ENCODE measurements at places on chromosomes 6 and 20.

- peak; percentile 55 for DNase-seq
Observed at GRCh38 chr20:50193836-50194421, 3.3 kb downstream of the CEBPB start.

DNA sequence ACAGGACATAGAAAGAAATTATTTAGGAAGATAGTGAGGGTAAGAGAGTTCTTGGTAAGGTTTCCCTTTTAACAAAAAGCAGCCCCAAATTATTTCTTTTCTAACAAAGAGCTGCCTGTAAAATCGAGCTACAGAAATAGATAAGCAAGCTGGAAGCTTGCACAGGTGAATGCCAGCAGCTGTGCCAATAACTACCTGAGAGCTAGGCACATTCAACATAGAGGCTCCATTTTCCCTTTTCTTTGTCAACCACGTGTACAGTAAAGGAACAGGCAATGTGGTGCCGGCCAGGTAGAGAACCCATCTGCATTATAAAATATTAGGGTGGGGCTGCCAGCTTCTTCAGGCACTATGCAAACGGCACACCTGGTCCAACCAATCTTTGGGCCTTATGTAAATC lies 341.6 kb upstream of the JAG1 start:
- DNase-seq: no peak

DNA sequence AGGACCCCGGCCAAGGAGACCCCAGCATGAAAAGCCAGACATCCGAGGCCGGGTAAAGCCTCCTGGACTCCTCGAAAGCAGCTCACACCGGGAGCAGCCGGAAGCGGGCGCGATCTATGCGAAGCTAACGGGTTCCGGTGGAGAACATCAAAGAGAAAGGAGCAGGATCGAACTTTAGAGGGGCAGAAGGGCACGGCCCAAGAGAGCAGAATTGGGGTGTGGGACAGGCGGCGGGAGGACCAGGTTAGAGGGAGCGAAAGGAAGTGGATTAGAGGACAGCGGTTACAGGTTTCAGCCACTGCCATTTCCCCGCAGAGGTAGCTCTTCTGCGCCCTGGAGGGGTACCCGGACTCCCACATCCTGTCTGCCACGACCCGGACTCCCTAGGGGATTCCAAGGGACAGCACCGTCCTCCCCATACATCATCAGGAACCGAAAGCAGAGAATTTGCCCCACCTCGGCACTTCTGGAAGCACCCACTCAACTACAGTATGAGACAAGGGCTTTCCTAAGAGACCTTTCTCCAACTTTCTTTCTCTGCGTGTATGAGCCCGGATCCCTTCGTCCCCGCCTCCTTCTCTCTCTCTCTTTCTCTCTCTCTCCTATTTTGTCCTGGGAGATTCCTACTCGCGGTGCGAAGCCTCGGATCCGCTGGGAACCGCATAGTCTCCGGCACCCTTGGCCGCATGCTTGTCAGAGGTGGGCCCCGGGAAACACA lies 507 bp upstream of the VGLL2 start:
- DNase-seq: no peak

DNA sequence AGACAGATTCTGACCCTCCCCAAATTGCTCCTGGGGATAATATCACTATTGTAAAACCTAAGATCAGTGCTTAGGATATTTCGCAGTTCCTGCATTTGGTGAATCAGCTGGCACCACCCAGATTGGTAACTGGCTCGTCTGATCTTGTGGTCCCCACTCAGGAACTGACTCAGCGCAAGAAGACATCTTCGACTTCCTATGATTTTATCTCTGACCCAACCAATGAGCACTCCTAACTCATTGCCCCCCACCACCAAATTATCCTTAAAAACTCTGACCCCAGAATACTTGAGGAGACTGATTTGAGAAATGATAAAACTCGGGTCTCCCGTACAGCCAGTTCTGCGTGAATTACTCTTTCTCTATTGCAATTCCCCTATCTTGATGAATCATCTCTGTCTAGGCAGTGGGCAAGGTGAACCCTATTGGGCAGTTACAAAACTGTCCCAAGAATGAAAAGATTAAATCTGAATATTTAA lies 55.7 kb upstream of the PRND start:
- peak; percentile 8 for DNase-seq

- DNase-seq: peak; percentile 67
Observed at GRCh38 chr6:79467716-79468115, 69.5 kb downstream of the LCA5 start.

- peak; percentile 81 for DNase-seq
Observed at GRCh38 chr20:36836591-36837269, 39.2 kb upstream of the TLDC2 start.

DNA sequence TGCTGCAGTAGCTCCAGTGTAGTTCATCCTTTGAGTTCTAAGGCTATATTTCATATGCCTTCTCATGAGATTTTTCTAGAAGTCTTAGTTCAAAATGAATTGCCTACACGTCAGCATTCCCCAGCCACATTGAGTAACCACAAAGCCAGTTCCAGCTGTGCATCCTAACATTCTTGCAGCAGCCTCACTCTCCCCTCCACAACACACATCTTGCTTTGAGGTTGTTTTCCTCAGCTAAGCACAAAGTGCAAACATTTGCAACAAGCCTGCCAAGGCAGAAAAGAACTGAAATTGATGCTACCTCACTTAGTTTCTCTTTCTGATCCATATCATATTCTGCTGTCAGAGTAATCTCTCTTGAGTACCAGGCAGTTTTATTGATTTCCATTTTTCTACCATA lies 160.7 kb upstream of the KCNQ5 start:
- no peak for DNase-seq

GRCh38 chr6:130825772-130826441 lies 1.3 kb upstream of the SMLR1 start:
- DNase-seq: no peak

DNA sequence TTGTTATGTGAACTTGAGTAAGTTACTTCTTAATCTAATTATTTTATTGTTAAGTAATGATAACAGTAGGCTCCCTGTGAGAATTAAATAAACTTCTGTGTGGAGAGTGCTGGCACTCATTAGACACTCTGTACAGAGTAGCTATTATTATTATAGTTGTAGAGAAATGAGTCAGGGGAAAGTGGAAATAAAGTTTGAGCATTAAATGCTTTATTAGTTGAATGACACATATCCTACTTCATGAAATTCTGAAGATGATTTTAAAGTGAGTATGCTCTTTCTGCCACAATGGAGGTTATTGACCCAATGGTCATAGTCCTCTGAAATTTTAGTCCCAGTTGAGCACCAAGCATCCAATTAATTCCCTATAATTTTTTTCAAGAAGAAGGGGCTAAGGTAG lies 5.9 kb downstream of the ECI2 start:
- no peak for DNase-seq

DNA sequence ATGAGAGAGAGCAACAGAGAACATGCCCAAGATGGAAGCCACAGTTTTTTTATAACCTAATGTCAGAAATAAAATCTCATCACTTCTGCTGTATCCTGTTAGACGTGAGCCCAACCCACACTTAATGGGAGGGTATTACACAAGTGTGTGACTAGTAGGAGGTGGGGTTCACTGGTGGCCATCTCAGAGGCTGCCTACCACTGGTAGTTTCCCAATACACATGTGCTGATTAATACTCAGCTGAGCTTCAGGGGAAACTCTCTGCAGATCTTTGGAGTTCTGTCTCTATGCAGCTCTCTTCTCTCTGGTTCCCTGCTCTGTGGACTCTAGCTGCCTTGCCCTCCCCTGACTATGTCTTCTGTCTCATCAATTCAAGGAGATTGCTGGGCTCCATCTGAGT lies 35.7 kb downstream of the CNBD2 start:
- no peak for DNase-seq

- no peak for DNase-seq
Observed at GRCh38 chr6:155517294-155517693, 61.7 kb upstream of the NOX3 start.

DNA sequence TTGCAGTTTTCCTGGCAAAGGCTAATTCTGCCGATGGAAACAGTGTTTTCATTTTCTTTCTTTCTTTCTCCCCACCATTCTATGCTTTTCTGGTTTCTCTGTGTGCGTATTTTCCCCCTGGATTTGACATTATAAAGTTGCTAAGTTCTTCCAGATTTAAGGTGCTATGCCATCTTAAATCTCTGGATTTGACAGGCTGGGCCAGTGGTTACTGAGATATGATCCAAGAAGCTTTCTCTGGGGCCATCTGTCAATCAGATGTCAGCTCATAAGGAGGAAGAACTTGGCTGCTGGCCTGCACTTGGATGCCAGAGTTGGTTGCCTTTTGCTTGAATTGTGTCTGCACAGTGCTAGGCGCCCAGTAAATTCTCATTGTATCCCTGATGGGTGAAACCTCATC lies 39.7 kb downstream of the SLC2A10 start:
- DNase-seq: no peak

DNA sequence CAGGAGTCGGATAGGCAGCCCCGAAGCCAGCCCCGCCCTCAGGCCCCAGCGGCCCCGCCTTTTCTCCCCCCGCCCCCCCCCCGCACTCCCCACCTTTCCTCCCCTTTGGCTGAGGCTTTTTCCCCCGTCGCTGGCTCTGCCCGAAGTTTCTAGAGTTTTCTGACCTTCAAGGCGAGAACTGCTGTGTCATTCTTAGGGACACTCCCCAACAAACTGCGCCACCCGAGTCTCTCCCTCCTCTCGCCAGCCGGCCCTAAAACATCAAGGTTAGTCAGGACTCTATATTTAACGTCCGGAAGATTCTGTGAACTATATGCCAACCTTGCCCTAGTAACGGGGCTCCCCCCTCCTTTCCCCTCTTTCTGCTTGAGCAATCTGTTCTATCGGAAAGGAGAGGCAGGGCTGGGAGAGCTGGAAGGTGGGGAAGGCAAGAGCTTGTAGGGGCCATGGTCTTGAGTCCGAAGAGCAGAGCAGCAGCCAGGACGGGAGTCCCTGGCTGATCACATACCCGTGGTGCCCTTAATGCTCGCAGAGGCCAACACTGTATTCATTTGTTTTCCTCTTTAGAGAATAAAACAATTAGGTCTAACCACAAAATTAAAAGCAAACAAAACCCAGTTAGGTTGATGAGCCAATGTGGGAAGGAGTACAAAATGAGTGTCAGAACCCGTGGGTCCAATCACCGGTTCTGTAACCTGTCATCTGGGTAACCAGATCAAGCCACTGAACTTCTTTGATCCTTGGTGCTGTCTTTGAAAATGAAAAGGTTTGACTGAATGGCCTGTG lies 5.3 kb upstream of the HSPA1B start:
- peak; percentile 93 for DNase-seq

GRCh38 chr20:8322662-8323217 lies 190.7 kb downstream of the PLCB1 start:
- DNase-seq: no peak

DNA sequence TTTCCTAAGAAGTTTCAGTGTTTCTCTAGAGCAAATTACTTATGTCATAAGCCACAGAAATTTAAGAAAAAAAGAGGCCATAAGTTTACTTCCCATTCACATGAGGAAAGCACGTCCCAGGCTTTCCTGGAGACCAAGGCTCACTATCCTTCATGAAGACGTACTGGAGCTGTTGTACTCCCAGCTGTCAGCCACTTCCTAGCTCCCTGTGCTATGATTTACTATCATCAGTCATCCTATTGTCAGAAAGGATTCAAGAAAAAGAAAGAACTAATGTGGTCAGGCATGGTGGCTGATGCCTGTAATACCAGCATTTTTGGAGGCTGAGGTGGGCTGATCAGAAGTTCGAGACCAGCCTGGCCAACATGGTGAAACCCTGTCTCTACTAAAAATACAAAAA lies 337.4 kb upstream of the SOX4 start:
- DNase-seq: no peak

DNA sequence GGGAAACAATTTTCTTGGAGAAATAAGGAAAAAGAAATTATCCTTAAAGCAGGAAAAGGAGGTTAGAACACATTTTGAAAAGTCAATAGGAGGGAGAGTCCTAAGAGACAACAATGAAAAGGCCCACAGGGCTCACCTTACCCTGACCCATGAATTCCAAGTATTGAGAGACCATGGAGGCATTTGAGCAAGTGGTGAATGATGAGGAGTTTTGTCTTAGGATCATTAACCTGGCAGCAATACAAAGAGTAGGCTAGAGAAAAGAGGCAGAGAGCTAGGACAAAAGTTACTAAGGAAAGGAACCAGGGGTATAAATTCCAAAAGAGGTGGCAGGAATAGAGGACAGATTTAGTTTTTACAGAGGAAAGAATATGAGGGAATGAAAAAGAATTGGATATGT lies 44.7 kb downstream of the PACRG start:
- no peak for DNase-seq

- no peak for DNase-seq
Observed at GRCh38 chr6:21360336-21360735, 233.2 kb upstream of the SOX4 start.

GRCh38 chr20:16313917-16314316 lies 259.3 kb downstream of the KIF16B start:
- DNase-seq: no peak

- DNase-seq: peak; percentile 32
Observed at GRCh38 chr20:46279103-46279502, 29.2 kb downstream of the CDH22 start.

GRCh38 chr6:119234457-119234856 lies 115.1 kb downstream of the MAN1A1 start:
- DNase-seq: no peak

DNA sequence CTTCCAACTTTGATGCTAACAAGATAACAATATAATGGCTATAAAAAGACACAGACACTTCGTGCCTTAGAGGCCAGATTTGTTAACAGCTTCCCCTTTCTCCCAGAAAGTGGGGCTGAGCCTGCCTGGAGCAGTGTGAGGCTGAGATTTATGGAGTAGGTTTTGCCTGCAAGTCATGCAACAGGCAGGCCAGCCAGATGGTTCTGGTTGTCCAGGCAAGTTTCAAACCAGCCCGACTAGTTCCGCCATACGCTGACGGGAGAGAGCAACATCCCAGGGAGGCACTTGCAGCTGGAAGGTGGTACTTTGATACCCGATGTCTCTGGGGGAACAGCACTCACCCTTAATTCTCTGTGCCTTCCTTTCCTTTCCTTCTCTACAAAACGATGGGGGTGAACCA lies 81.3 kb upstream of the NAA20 start:
- DNase-seq: no peak

DNA sequence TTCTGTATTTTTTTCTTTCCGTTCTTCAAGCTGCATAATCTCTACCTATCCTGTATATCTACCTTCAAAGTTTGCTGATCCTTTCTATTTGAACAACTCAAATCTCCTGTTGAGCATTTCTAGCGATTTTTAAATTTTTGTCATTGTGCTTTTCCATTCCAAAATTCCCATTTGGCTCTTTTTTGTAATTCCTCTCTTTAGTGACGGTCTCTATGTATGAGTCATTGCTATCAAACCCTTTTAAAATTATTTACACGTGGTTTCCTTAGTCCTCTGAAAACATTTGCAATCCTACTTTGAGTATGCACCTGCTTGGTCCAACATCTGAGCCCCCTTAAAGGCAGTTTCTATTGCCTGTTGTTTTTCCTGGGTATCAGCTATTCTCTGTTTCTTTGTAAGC lies 100.5 kb upstream of the FOXC1 start:
- DNase-seq: no peak

GRCh38 chr6:17866876-17867444 lies 120.5 kb downstream of the KIF13A start:
- DNase-seq: no peak

GRCh38 chr6:156662025-156662445 lies 115.1 kb upstream of the ARID1B start:
- DNase-seq: peak; percentile 54
